ENCODE measurements at places on chromosomes 5 and 9.

DNA sequence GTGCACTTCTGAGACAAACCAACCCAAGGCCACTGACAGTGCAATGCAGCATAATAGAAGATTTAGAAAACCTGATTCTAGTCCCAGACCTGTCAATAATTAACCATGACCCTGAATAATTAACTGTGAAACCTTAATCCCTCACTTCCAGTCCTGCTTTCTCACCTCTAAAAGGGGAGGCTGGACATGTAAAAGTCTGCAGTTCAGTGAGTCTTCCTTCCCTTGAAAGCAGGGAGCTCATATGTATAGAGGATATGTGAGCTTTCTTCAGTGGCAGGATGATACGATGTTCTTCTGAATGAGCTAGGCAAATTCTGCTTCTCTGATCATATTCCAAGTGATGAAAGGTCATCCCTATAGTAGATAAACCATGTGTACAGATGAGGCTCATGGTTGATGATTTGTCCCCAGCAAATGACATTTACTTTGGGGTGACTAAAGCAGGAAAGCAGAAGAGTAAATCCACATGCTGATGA lies 2.9 kb downstream of the KCNV2 start:
- no peak for DNase-seq

- no peak for DNase-seq
Measured at GRCh38 chr5:133421394-133421793, 190.9 kb downstream of the FSTL4 start.

GRCh38 chr5:134437847-134438581 lies 26.3 kb upstream of the CDKN2AIPNL start:
- no peak for DNase-seq

DNA sequence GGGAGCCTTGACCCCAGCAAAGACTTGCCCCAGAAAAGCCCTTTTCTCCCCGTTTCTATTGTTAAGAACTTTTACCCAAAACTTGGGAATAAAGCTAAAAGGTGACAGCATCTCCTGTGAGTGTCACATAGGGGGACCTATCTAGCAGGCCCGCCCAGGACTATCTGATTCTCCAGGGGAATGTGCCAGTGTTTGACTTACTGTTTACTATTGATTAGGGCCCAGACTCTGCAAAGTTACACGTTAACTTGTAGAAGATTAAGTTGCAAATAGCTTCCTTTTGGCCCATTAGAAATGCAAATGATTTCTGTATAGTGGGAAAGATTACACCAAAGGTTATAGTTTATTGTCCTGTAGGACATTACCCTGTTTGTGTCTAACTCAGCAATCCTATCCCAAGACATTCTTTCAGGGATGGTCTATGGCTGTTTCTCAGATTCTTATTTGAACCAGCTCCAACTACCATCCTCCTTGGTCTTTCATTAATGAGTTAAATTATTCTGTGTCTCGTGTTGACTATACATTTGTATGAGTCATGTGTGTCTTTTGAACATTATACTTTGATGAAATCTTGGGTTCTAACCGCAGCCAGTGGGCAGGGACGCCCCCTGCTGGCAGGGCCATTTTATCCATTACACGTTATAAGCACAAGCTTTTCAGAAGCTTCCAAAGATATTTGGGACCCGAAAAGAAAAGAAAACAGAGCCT lies 60.7 kb downstream of the HRH2 start:
- DNase-seq, result no peak

DNA sequence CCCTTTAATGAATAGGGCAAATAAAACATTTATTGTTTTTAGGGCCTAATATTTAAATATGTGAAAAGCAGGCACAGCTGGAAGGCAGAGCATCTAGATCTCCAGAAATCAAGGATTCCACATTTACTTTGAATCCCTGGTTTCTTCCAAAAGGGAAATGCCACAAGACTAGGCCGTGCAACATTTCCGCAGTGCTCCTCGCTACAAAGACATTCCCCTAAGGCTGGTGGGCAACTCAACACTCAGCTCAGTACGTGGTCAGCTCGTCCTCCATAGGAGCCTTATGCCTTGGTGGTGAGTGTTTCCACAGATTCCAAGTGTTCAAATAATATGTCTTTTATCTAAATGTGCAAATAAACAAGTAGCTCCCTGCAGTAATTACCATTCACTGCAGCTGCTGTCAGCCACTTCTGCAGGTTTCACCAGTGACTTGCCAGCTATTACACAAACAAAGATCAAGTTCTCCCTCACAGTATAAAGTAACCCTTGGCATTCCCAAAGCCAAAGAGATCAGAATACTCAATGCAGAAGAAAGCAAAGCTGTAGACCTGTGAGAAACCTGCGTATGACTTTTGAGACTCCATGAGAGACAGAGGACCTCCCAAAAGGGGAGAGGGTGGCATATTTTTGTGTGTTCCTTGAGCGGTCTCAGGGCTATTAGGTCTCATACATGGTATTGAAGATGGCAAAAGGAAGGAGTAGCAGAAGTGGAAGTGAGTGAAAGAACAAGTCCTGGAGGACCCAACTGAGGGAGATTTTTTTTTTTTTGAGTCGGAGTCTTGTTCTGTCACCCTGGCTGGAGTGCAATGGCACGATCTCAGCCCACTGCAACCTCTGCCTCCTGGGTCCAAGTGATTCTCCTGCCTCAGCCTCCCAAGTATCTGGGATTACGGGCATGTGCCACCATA lies 38.0 kb upstream of the TENT2 start:
- DNase-seq, result no peak

DNA sequence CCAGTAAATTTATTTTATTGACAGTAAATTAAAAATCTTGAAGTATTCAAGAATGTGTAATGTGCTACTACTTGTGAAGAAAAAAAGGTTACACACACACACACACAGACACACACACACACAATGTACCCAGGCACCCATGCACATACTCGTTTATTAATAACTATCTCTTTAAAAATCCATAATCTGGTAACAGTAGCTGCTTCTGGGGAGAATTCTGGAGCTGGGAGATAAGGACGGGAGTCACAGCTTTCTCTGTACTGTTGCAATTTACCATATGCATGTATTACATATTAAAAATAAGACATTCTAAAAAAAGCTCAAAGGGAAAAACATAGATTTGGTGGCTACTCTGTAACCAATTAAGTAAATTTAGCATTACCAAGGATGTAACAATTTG lies 7.9 kb upstream of the C1QTNF2 start:
- no peak for DNase-seq

DNA sequence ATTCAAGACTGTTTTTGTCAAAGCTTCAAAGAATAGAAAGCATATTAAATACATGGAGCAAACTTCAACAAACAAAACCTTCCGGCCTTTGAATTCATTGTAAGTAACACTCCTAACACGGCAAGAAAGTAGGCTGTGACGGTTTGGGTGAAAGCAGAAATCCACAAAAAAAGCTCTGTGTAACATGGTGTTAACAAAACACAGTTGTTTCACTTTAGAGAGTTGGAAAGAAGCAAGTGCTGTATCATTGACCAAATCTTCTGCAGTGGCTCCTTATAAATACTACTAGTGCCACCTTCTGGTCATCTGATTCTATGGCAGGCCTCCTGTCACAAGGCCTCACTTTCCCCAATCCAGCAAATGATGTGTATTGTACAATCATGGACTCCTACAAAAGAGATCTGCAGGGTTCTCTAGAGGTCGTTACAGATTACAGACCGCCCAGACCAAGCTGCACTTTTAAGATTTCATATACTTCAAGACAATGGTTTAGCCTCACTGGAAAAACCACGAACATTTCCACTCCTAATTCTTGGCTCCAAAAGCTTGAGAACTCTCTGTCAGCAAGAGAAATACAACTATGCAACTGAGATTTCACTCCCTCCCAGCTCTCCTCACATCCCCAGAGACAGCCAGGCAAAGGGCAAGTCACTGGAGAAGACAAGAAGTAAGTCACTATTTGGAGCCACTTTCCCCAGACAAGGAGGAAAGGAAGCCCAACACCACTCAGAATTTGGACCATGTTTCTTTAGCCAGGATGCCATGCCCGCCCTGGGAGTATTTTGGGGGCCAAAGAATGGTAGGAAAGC lies 196.2 kb downstream of the DTWD2 start:
- peak; percentile 24 for DNase-seq
